ENCODE measurements at places on chromosomes 11 and 22.

- peak; percentile 92 for DNase-seq
Observed at GRCh38 chr22:40396882-40397281, 26.5 kb downstream of the SGSM3 start.

- DNase-seq, result peak; percentile 86
Observed at GRCh38 chr11:76807206-76807875, 24.2 kb downstream of the TSKU start.

- no peak for DNase-seq
Observed at GRCh38 chr11:22190827-22191463, 1.9 kb upstream of the ANO5 start.

DNA sequence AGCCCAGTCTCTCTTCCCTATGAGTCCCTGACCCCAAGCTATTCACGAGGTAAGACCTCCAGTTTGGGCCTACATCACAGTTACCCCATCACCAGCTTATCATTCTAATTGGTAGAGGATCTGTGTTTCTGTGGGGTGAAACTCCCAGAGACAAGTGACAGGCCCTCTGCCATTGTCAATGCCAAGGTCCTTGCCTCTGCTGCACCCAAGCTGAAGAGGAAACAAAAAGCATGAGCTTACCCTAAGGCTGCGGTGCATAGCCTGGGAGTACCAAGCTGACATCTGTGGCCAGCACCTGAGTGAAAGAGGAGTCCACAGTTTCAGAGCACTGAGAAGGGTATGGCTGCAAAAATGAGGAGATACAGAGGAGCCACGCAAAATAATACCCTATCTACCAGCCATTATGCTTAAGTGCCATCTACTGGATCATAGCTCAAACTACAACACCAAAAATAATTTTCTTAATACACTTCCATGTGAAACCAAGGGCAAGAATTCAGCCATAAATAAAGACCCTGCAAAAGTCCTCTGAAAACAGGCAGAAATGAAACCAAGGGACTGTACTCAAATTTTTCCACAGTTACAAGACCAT is 62.3 kb upstream of the ANO5 start:
- DNase-seq, result no peak

- DNase-seq, result no peak
Observed at GRCh38 chr11:60984149-60984548, 12.7 kb downstream of the CD6 start.

GRCh38 chr11:61639816-61640443 is 40.3 kb upstream of the DAGLA start:
- DNase-seq, result peak; percentile 35

GRCh38 chr11:117535850-117536411 is 208.3 kb downstream of the CEP164 start:
- DNase-seq, result no peak

GRCh38 chr11:14894657-14895598 is 2.9 kb upstream of the CYP2R1 start:
- DNase-seq, result peak; percentile 87

- no peak for DNase-seq
Observed at GRCh38 chr11:68370211-68371111, 58.1 kb downstream of the LRP5 start.

GRCh38 chr22:25749420-25750169 is 7.6 kb downstream of the MYO18B start:
- DNase-seq, result peak; percentile 25

GRCh38 chr11:122116591-122116990 is 576 bp upstream of the BLID start:
- no peak for DNase-seq

DNA sequence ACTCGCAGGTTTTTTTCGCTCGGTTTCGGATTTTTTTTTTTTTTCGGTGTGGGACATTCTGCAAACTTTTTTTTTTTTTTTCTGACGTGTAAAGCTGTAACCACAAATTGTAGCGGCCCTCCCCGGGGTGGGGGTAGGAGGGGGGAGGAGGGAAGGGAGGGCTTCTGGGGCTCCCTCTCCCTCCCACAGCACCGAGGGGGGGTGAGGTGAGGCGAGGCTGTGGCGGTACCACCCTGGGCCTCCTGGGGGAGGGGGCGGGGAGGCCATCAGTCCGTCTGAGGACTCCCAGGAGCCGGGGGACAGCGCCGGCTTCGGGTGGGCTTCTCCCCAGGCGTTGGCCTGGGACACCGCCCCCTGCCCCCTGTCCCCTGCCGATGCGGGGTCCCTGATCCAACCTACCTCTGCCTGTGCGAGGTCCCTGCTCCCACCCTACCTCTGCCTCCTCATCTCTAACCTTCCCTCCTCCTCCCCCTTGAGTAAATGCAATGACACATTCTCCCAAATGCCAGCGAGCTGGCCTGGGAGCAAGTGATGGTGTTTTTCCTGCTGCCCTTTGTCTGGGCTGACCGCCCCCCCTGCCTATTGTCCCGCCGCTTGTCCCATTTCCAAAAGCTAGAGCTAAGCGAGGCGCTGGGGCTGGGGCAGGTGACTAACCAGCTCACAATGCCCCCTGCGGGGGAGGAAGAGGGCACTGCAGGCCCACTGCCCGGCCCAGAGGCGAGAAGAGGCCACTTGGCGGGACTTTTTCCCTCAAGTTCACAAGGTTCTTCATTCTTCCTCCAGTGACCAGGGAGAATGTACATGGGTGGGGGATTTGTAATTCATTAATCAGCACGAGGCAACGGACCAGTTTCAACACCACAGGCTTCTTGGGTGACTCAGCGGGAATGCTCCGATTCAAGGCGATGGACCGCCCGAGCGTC is 511 bp upstream of the CLCF1 start:
- DNase-seq, result peak; percentile 98

DNA sequence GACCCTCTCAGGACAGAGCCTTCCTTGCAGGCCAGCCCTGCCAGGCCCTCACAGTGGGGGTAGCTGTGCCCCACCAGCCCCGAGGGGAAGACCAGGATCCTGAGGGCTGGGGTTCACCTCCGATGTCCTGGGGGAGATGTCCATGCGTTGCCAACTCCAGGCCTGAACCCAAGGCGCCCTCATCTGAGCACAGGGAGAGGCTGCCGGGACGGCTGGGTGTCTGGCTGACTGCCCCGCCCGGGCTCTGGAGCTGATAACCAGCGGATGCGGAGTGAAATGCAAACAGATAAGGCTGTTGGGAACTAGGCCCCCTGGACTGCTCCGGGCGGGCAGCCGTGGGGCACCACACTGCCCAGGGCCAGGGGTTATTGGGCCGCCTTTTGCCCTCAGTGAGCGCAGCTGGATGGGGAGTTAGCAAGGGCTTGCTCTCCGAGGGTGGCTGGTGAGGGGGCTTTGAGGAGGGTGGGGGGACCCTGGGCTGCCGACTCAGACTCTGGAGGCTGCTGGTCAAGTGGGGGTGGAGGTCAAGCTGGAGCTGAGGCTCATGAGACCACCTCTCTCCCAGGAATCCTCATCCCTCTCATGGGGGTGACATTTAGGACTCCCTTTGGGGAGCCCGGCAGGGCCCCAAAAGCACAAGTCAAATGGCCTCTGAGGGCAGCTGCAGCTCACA is 5.6 kb upstream of the MUC6 start:
- DNase-seq, result no peak

DNA sequence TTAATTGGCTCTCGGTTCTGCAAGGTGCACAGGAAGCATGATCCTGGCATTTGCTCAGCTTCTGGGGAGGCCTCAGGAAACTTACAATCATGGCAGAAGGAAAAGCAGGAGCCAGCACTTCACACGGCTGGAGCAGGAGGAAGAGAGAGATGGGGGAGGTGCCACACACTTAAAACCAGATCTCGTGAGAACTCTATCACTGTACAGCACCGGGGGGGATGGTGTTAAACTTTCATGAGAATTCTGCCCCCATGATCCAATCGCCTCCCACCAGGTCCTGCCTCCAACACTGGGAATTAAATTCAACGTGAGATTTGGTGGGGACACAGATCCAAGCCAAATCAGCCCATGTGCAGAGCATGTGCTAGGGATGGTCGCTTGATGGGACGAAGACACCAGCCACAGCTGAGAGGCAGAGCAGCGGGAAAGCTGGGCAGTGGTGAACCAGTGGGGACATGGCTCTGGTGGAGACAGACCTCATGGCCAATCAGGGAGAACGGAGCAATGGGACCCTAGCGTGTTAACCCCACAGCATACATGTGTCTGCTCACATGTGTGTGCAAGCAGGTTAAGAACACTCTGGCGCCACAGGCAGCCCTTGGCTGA is 6.2 kb downstream of the TANGO2 start:
- DNase-seq, result no peak

DNA sequence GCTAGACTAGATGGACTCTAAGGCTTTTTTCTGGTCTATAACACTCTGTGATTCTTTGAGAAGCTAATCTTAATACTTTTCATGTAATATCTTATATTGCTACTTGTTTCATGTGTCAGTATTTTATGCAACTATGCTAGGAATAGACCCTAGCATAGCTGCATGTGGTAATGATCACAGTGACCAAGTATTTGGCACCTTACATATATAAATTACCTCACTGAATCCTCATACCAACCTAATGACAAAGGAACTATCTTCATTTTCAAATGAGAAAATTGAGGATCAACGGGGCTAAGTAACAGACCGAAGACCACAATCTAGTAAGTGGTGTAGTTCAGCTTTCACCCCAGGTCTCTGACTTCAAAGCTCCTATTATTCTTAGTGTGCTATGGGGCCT is 327.3 kb upstream of the PITPNB start:
- peak; percentile 65 for DNase-seq

DNA sequence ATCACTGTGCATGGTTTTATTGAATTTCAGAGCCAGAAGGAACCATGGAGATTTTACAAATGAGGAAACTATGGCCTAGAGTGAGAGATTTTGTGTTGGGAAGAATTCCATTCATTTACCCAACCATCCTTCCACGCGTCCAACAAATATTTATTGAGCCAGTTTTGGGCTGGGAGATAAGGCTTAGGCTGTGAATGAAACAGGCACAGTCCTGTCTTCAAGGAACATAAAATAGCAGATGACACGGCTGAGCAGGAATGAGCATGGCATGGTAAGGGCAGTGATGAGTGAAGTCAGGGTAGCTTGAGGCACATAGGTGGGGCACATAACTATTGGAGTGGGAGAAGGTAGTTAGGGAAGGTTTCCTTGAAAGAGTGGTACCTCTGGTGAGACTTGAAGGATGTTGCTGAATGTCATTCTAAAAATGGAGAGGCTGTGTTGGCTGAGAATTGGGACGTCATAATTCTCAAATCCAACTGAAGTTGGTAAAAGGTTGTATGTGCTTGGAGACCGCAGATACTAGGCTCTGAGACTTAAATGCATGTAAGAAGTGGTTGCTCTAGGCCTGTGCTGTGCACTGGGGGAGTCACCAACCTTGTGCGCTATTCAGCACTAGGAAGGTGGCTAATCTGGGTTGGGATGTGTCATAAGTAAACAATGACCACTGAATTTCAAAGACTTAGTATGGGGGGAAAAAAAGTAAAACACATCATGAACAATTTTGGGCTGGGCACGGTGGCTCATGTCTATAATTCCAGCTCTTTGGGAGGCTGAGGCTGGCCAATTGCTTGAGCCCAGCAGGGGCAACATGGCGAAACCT is 51.9 kb downstream of the TEAD1 start:
- DNase-seq, result peak; percentile 77

GRCh38 chr11:66071381-66071801 is 1.3 kb downstream of the PACS1 start:
- no peak for DNase-seq

- DNase-seq, result peak; percentile 26
Observed at GRCh38 chr11:105168457-105168856, 28.9 kb upstream of the CARD18 start.
